ENCODE measurements at places on chromosomes 1 and 21.

DNA sequence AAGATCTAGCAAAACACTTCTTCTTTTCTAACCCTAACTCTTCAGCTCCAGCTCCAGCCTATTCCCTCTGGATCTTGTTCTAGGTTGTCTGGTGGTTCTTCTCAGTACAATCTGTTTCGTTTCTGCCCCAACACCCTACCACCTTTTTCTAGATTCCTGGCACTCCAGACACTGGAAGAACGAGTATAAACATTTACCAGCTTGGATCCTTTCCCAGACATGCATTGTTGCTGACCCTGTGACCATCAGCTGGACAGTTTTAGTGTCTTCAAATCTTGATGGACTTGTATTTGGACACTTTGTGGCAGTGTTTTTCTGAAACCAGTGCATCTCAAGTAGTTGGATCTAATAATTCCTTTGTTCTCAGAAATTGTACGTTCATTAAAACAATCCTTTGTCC is 30.6 kb upstream of the CACNA1E start:
- no peak for ATAC-seq

DNA sequence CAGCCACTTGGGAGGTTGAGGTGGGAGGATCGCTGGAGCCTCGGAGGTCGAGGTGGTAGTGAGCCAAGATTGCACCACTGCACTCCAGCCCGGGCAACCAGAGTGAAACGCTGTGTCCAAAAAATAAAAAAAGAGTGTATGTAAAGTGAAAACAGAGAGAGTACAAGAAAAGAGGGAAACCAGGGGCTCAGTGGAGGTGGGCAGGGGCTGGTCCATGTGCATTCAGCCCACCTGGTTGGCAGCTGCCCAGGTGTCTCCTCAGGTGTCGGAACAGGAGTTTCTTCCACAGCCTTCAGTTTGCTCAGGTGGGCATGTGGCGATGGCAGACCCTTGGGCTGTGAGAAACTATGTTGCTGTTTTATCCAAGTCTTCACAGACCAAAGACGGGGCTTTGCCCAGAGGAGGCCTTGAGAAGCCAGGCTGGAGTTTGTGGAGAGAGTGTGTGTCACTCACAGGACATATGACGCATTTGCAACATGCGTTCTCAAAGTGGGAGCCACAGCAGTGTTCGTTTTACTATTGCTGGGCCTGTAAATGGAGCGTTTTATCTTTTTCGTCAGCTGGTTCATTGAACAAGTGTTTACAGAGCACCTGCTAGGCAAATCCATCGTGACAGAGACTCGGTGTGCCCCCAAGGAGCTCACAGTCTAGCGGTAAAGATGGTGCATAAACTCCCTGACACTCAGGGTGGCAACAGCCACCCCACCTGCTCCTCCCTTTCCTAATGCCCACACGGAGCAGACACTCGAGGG is 22.4 kb upstream of the SAMD11 start:
- no peak for ATAC-seq

- ATAC-seq: peak; percentile 94
These were observed 92.5 kb downstream of the PBX1 start for GRCh38 chr1:164651351-164651951.

GRCh38 chr1:56133522-56134472 is 445.6 kb downstream of the PLPP3 start:
- no peak for ATAC-seq

GRCh38 chr1:55326496-55327243 is 111.5 kb upstream of the USP24 start:
- no peak for ATAC-seq

Data from esophagus mucosa (tissue), 1 donor.